NCI-H524 (cell line): ENCODE measurements at places on chromosomes 12 and 14.

GRCh38 chr12:57276935-57277563, 26.1 kb upstream of the STAC3 start:
- DNase-seq = no peak

- DNase-seq = no peak
Measured at GRCh38 chr12:68236421-68237059, 10.9 kb upstream of the IL26 start.

DNA sequence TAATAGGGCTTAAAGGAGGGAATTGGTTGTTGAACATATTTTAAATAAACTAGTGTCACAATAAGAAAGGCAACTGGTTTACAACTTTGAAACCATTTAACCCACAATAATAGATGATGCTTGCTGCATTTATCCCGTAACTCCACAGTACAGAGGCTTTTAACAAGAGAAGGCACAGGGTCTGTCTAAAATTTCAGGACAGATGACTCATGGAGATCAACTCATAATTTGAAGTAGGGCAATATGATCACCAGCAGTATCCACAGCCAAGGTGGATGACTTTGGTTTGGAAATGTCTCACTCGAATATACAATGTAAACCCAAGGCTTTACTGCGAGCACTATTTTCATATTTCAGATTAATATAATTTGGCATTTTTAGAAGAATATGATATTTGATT, 340.2 kb downstream of the LRIG3 start:
- no peak for DNase-seq

GRCh38 chr14:28671425-28671824, 95.2 kb upstream of the FOXG1 start:
- no peak for DNase-seq

DNA sequence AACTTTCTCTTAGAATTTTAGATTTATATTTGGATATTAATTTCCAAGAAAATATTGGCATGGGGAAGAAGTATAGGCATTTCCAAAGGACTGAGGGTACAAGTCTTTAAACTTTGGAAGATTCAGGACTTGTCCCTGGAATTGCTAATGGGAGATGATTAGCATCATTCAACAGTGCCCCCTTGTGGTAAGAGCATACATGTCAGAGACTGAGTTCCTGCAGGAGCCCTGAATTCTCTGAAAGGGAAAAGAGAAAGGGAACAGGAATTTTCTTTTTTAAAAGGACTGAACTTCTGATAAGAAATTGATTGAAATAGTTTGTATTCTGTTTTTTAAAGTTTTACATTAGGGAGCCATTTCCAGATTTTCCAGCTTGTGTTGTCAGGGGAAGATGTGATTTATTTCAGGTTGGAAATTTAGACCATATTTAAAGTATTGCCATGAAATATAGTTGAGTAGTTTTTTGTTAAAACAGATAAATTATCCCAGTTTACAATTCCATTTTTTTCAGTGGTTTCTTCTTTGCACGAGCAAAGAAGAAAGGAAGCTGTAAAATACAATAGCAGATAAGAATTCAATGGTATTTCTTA, 44.0 kb upstream of the REP15 start:
- DNase-seq = peak; percentile 68

DNA sequence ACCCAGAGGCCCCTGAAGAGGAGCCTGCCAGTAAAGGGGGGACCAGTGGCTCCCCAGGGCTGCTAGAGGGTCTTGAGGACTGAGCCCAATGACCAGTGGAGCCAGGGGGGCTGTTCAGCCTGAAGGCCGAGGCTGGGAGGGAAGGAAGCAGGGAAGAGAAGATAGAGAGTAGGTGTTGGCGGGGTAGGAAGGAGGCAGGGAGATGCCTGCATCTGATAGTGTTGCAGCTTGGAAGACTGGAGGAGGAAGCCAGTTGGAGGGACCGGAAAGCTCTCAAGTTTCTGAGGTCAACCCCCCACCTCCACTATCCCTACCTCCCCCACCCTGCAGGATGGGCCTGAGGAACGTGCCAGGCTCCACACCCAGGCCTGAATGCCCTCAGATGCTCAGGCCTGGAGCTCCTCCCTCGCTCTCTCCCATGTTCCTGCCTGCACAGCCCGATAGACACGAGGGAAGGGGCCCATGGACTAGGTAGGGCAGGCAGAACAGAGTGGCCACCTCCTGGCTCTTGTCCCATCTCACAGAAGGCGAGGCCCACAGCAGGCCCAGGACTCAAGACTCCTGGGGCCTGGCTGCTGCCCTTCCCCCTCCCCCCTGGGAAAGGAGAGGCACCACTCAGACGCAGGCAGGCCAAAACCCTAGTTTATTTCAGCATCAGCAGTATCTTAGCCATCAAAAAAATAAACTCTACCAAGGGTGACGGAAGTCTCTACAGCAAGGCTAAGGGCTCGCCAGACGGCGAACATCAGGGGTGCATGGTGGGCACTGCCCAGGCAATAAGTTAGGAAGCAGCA, 3.4 kb downstream of the CKB start:
- DNase-seq = no peak

DNA sequence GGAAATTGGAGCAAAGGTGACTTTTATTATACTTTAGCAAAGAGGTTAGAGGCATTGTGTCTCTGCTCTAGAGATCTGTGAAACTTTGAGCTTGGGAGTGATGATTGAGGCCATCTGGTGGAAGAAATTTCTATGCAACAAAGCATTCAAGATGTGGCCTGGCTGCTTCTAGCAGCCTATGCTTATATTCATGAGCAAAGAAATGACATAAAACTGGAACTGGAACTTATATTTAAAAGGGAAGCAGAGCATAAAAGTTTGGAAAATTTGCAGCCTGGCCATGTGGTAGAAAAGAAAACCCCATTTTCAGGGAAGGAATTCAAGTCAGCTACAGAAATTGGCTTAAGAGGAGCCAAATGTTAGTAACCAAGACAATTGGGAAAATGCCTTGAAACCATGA, 70.4 kb downstream of the SDR9C7 start:
- DNase-seq = no peak

GRCh38 chr12:2813214-2814185, 1.0 kb downstream of the ITFG2 start:
- peak; percentile 71 for DNase-seq

GRCh38 chr12:124979568-124979967, 9.4 kb downstream of the DHX37 start:
- no peak for DNase-seq

GRCh38 chr14:93337143-93337753, 4.4 kb upstream of the BTBD7 start:
- no peak for DNase-seq

GRCh38 chr12:115636546-115636945, 640.9 kb downstream of the MED13L start:
- DNase-seq = no peak

DNA sequence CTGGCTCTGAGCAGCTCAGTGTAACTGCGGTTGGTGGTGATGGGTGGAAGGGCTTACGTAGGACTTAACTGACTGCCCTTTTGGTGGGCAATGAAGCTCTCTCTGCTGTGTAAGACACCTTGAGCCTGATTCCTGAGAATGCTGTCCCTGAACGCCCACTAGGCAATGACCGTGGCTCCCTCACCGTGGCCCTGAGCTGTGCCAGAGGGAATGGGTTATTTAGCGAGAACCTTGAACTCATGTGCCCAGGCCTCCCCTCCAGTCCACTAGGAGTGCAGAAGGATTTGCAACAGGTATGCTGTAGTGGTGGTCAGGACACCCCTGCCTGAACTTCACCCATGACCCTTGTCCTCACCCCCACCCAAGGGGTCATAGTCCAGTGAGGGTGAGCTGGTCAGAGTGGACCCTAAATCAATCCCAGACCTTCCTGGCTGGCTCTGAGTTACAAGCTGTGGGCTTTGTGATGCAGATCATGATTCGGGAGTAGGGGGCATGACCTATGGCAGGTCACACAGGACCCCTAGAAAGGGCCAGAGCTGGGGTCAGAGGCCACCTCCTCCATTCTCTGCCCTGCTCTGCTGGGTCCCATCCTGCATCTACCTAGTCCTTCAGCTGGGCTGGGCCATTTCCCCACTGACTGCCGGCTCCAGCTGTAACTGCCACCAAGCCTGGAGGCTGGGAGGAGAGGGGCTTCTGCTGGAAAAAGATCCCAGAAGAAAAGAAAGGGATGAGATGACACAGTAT, 14.5 kb upstream of the ANKRD33 start:
- no peak for DNase-seq

DNA sequence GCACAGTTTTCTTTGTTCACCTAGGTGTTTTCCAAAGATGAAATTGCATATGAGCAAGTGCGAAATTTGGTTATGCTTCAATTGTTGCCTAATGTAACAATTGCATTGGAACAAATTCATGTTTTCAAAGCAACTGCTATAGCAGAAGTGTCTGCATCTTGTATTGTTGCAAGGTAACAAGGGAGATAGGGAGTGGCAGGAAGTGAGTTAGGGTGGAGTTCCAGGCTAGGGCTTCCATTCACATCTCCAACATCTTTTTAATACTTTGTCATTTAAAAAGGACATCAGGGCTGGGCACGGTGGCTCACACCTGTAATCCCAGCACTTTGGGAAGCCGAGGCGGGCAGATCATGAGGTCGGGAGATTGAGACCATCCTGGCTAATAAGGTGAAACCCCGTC, 312.3 kb upstream of the E2F7 start:
- DNase-seq = no peak

DNA sequence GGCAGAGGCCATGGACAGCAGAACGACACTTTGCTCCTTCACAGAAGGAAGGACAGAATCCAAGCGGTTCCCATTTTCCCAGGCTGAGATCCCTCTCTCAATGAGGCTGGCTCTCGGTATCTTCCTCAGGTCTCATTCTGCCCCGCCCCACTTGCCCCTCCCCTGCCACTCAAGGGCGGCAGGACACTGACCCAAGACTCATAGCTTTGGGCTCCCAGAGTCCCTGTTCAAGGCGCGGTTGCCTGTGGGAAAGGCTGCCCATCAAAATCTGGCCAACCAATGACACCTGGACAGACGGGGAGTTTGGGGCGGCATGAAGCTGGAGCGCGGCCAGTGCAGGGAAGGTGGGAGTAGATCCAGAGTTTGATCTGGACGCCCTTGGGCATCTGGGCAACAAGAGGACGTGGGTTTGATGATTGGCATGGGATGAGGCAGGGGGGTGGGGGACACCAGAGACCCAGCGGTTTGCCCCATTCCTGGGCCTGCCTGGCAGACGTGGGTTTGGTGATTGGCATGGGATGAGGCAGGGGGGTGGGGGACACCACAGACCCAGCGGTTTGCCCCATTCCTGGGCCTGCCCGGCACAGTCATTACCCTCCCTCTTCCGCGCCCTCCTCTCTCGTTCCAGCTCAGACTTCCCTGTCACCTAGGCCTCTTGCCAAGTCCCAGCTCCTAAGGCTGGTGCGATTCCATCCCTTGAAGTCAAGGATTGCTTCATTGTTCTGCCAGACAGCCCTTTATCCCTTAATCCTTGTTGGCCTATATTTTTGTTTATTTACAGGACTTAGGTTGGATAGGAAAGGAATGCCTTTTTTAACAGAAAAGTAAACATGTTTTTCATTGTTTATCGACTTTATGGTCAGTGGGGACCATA, 92.1 kb downstream of the NINJ2 start:
- no peak for DNase-seq

GRCh38 chr12:102955926-102956737, 1.3 kb upstream of the ASCL1 start:
- DNase-seq = no peak

GRCh38 chr12:79085106-79085682, 220.6 kb downstream of the SYT1 start:
- DNase-seq = no peak
